ENCODE measurements at places on chromosomes 16 and 17. TPM values are rescaled to one million over a fixed set of nuclear protein-coding genes. Genes with fewer than 3 reads are reported as not detected.

TANC2 gene
- 14.9 TPM for total RNA-seq

ABCC11 gene
- total RNA-seq = 0.21 TPM

RCVRN gene
- not detected for total RNA-seq

CES3 gene
- total RNA-seq = 1.5 TPM

PLCD3 gene
- total RNA-seq = 83.4 TPM

HSD11B2 gene
- 1.3 TPM for total RNA-seq

LPO gene
- not detected for total RNA-seq

CTDNEP1 gene
- total RNA-seq = 47.5 TPM

LRRC3C gene
- total RNA-seq = not detected

TOM1L1 gene
- 41.7 TPM for total RNA-seq

TRAF4 gene
- total RNA-seq = 78.0 TPM

SOST gene
- not detected for total RNA-seq

KRTAP2-1 gene
- total RNA-seq = not detected

TTYH2 gene
- 1.7 TPM for total RNA-seq

LIG3 gene
- 18.3 TPM for total RNA-seq

ATF7IP2 gene
- 4.2 TPM for total RNA-seq

GAS2L2 gene
- total RNA-seq = not detected

GNAO1 gene
- total RNA-seq = 0.09 TPM

NFATC2IP gene
- 17.4 TPM for total RNA-seq

PDILT gene
- not detected for total RNA-seq

TMIGD1 gene
- total RNA-seq = not detected

UNC45B gene
- total RNA-seq = not detected

GALK1 gene
- 28.9 TPM for total RNA-seq

SULT1A3 gene
- total RNA-seq = 7.1 TPM

SLC16A5 gene
- 8.5 TPM for total RNA-seq

EARS2 gene
- 33.3 TPM for total RNA-seq

NPIPA7 gene
- not detected for total RNA-seq

TMED6 gene
- not detected for total RNA-seq

IKZF3 gene
- 0.21 TPM for total RNA-seq

RRAD gene
- total RNA-seq = 96.6 TPM

CRLF3 gene
- total RNA-seq = 14.4 TPM

AIPL1 gene
- not detected for total RNA-seq

PRR35 gene
- not detected for total RNA-seq

SLC12A3 gene
- not detected for total RNA-seq

RAB26 gene
- 0.49 TPM for total RNA-seq

C16orf74 gene
- 62.1 TPM for total RNA-seq

FBXO47 gene
- total RNA-seq = not detected

CACNA1H gene
- 0.37 TPM for total RNA-seq

CYTH1 gene
- 41.9 TPM for total RNA-seq

PPP1R27 gene
- not detected for total RNA-seq

TBC1D3D gene
- not detected for total RNA-seq

PERCC1 gene
- not detected for total RNA-seq

SLC38A7 gene
- 4.5 TPM for total RNA-seq

NPIPB9 gene
- total RNA-seq = 0.51 TPM

TNRC6A gene
- 46.1 TPM for total RNA-seq

COIL gene
- total RNA-seq = 15.2 TPM

PRRT2 gene
- not detected for total RNA-seq
